ENCODE measurements at places on chromosomes 3 and 15.

DNA sequence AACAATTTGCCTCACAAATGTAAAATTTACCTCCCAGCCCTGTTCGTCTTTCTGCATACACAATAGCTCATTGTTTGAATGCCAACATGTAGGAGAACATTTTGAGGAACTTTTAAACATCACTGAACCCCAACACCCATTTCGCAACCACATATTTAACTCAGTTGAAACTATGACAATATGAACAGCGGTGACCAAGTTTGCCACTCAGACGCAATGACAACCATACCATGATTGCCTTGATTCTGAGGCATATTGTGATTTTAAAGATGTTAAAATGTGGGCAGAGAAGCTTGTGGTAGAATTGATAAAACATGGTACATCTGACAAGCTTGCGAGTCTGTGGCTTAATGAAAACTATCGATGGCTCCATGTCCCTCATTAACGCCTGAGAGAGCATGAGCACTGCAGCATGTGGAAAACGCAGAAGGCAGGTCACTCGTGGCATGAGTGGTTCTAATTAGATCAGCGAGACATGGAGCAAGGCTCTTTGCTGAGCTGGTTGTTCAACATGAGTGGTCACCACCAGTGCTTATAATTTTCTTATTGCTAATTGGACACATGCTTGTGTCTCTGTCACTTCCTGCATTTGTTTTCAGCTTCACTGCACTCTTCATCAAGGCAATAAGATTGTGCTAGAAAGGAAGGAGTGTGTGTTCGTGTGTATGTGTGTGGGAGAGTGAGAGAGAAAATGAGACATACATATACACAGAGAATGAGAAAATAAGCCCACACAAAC lies 116.8 kb downstream of the CHST2 start:
- DNase-seq, result no peak

GRCh38 chr15:93330912-93331544 lies 242.0 kb upstream of the RGMA start:
- no peak for DNase-seq

GRCh38 chr15:38471974-38472373 lies 18.0 kb downstream of the FAM98B start:
- DNase-seq, result no peak

DNA sequence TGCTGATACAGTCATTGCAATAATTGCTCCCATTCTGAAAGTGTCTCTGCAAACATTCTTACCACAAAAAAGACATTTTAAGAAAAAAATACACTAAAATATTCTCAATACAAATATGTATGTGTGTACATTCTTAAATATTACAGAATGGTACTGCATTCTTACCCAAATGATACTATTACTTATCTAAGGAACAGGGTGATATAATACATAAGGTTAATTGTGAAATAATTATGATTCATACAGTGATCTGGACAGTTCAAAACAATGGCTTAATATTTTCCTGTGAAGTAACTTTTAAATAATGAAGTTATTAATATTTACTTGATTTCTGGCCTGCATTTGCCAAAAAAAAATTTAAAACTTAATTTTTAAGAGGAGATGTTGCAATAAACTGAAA lies 694.6 kb downstream of the TUSC7 start:
- no peak for DNase-seq

GRCh38 chr3:52231502-52232278 lies 6.2 kb upstream of the TLR9 start:
- peak; percentile 85 for DNase-seq

DNA sequence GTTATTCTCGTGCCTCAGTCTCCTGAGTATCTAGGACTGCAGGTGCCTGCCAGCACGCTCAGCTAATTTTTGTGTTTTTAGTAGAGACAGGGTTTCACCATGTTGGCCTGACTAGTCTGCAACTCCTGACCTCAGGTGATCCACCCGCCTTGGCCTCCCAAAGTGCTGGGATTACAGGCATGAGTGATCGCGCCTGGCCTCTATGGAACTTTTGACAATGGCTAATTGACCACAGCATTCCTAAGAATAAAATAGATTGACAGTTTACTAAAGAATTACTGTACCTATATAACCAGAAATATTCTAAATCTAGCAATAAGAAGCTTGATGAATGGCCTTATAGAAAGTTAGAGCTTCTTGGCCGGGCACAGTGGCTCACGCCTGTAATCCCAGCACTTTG lies 51.0 kb upstream of the TRIM42 start:
- no peak for DNase-seq

- no peak for DNase-seq
These were observed 82.5 kb downstream of the SLMAP start for GRCh38 chr3:57838627-57839026.

DNA sequence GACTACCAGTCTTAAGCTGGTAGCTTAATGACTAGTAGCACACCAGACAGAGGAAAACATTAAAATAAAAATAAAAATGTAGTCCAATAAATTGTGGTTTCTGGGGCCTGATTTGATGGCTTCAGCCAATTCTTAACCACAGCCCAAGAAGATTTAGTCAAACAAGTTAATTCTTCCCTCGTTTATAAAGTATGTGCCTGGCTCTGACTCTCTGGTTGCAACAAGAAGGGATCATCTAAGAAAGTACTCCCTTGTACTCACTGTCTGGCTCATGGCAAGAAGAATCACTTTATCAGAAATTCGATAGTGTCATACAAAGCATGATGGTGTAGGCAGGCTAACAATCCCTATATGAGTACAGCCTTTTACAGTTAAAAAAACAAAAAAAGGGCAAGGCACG lies 141.9 kb downstream of the P3H2 start:
- peak; percentile 44 for DNase-seq

DNA sequence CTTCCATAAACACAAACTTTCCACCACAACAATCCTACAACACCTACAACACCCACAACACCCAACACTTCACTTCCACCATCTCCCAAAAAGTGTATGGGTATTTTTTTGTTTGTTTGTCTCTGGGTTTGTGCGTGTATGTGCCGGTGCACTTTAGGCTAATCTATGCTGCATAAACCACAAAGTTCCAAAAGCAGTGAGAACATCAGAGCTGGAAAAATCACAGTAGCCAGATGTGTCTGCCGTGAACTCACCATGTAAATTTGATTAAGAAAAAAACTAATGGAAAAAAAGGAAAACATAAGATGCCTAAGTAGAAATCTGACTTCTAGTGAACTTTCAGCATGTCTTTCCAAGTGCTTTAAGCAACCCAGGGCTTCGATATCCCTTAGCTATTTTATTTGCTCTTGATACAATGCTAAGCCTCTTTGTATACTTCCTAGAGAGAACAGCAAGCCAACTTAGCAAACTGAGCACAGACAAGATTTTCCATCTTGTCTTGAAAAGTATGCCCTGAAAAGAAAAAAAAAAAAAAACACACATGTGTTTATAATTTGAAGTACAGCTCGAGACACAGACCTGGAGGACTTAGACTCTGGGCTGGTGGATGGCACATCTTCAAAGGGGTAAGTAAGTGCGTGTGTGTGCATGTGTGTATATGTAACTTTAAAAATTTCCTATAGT lies 91.4 kb downstream of the WWTR1 start:
- DNase-seq, result no peak

DNA sequence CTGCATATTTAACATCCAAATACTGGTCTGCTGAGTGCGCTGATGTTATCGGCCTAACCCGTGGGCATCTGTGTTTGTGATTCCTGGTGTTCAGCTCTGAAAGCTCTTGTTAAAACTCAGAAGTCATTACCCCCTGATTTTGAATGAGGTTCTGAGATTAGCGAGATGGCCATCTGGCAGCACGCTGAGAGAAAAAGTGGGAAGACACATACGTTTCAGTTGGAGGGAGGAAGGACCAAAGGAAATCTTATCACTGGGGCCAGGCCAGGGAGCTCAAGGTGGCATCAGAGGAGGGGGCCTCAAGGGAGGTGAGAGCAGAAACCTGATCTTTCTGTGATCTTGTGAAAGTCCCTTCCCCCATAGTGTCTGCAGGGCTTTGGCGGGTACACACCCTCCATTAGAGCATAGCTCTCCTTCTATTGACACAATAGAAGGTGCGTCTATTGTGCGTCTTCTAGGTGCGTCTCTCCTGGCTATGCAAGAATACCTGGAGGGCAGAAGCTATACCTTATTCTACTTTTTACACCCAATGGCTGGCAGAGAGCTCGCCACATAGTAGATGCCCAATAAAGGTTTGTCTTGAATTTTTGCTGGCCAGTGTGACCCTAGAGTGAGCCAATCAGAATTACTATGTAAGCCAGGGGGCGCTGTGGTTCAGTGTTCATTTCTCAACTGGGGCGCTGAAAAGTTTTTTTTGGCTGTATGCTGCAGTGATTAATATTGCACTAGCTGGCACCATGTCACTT lies 182.4 kb downstream of the SHQ1 start:
- no peak for DNase-seq

DNA sequence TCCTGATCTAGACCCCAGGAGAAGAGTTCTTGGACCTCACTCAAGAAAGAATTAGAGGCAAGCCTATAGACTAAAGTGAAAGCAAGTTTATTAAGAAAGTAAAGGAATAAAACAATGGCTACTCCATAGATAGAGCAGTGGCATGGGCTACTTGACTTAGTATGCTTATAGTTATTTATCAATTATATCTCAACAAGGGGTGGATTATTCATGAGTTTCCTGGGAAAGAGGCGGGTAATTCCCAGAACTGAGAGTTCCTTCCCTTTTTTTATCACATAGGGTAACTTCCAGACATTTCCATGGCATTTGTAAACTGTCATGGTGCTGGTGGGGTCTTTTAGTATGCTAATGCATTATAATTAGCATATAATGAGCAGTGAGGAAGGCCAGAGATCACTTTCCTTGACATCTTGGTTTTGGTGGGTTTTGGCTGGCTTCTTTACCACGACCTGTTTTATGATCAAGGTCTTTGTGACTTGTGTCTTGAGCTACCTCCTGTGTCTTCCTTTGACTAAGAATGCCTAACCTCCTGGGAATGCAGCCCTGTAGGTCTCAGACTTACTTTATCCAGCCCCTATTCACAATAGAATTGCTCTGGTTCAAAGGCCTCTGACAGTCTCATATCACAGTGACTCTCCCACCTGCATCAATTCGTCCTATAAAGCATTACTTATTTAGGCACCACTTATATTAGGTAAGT lies 35.3 kb upstream of the PLSCR2 start:
- no peak for DNase-seq

DNA sequence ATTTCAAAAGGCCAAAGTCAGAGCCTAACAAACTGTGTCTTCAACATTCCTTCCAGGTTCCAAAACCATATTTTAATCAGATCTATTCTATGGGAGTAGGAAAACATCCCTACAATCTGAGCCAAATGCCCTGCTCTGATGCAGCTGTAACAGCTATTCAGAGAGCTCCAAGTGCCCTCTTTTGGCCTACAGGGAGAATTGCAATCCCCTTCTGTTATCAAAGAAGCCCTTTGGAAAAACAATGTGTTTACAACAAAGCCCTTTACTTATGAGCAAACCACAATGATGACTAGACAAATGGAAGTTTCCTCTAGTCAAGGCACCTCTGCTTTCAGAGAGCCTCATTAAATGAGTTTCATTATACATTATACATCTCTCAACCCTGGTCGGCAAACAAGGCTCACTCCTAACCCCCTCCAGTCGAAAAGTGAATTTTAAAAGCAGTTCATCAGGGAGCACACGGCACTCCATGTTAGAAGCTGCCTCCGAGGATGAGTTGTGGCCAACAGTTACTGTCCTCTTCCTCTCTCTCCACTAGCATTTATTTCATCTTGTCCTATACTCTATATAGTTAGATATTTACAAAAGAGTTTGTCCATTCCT lies 42.6 kb upstream of the TMCO5A start:
- peak; percentile 58 for DNase-seq

DNA sequence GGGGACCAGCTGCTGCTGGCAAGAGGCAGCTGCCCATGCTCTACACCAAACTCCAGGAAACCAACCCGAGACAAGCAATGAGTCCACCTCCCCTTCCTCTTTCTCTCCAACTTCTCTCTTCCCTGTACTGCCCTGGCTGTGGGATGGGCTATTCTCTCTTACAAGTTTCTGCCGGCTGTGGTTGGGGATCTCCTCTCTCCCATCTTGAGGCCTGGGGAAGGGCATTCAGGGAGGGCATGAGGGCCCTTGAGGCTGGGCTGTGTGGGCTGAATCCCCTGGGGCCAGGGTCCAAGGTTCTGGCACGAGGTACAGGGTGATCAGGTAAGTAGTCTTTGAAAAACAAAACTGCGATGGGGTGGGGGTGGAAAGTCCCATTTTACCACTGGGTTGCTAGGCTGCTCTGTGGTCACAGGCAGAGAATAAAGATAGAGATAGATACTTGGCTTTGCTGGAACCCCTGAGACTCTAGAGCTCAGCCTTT lies 32.3 kb upstream of the CTSH start:
- no peak for DNase-seq

- DNase-seq, result no peak
These were observed 133.0 kb downstream of the ASB7 start for GRCh38 chr15:100735129-100736053.

GRCh38 chr3:125147491-125147820 lies 65.1 kb downstream of the SLC12A8 start:
- DNase-seq, result no peak

DNA sequence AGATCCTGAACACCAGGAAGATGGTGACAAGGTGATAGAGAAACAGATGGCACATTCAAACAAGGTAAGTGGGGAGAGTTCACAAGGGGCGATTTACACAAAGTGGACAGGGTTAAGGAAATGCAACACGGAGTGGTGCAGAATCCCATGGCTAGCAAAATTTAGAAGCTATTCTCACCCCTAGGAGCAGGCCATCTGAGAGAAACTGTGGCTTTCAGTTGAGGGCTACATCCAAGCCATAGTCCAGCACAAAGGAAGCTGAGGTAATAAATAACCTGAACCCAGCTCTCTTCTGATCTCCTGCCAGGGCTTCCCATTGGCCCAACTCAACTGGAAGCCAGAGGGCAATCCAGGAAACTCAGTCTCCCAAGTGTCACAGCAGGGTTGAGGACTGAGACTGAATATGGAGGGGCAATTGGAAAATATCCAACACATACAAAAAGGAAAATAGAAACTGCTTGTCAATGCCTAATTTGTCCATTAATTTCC lies 1.2 kb upstream of the ZNF445 start:
- DNase-seq, result no peak

- no peak for DNase-seq
These were observed 4.1 kb downstream of the TF start for GRCh38 chr3:133750259-133750656.

GRCh38 chr3:31247850-31248562 lies 284.7 kb upstream of the STT3B start:
- DNase-seq, result no peak

DNA sequence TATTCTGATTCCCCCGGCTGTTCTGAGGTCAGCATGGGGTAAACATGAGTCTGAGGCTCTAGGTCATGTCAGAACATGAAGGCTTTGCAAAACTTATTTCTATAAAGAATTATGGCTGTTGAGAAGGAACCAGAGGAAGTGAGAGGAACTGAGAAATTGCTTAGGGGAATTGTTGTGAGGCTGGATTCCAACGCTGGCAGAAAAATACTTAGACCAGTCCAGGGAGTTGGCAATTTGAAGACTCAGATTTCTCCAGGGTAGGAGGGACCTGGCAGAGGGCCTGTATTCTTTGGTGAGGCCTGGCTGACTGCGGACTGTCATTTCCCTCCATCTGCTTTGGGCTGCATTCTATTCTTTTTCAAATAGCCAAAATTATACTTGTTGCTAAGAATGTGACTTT lies 155.5 kb downstream of the PLD1 start:
- DNase-seq, result peak; percentile 56

- no peak for DNase-seq
These were observed 35.7 kb downstream of the MGA start for GRCh38 chr15:41695750-41696436.
